Caco-2 (cell line): ENCODE measurements at places on chromosomes 7 and 10. TPM values are rescaled to one million over a fixed set of nuclear protein-coding genes. Genes with fewer than 3 reads are reported as not detected.

The PLXDC2 gene
- 0.54 and 1.2 TPM in 2 replicates for total RNA-seq

The CDNF gene
- 3.4 and 3.9 TPM in 2 replicates for total RNA-seq

The MEOX2 gene
- total RNA-seq = not detected in 2 replicates

The TAS2R3 gene
- total RNA-seq = 1.9 and 2.3 TPM in 2 replicates

The SPDYE16 gene
- total RNA-seq = 0.34 and 0.44 TPM in 2 replicates
